Activated naive CD8-positive, alpha-beta T cell treated with anti-CD3 and anti-CD28 coated beads for 36 hours (primary cell): ENCODE measurements at places on chromosomes 2 and 18. TPM values are rescaled to one million over a fixed set of nuclear protein-coding genes. Genes with fewer than 3 reads are reported as not detected.

- no peak for DNase-seq
These were observed 363.3 kb downstream of the MBD2 start for GRCh38 chr18:53861185-53861584.

DNA sequence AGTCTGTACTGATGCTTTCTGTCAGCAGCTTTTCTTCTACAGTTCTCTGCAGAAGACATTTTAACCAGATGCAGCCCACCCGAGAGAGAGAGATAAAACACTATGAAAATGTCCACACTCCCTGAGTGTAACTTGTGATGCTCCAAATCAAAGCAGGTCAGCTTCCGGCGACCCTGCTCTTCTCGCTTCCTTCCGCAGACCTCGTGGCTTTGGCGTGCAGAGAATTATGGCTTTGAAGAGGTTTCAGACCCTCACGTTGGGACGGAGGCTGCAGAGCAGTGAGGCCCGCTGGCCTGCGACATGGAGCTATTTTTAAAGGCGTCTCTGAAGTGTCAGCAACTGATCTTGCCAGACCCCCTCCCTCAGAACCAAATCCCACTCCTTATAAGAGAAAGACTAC lies 41.8 kb downstream of the TMEM163 start:
- peak; percentile 18 for DNase-seq

DNA sequence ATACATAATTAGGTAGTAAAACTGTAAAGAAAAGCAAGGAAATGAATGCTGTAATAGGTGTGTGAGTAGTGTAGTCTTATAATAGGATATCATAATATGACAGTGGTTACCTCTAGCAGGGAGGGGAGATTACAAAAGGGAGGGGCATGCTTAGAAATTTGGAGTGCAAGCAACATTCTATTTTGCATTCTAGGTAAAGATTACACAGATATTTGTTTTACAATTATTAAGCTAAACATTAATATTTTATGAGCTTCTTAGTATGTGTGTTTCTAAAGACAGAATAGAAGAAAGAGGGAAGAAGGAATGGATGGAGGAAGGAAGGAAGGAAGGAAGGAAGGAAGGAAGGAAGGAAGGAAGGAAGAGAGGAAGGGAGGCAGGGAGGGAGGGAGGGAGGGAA lies 177.9 kb downstream of the PAX3 start:
- no peak for DNase-seq

- no peak for DNase-seq
These were observed 13.7 kb upstream of the NEU4 start for GRCh38 chr2:241795021-241795999.

C2orf72 gene
- 2.4 TPM for total RNA-seq
